ENCODE measurements at places on chromosomes 4 and X.

GRCh38 chrX:53050841-53051240 lies 2.3 kb downstream of the GPR173 start:
- DNase-seq, result no peak

DNA sequence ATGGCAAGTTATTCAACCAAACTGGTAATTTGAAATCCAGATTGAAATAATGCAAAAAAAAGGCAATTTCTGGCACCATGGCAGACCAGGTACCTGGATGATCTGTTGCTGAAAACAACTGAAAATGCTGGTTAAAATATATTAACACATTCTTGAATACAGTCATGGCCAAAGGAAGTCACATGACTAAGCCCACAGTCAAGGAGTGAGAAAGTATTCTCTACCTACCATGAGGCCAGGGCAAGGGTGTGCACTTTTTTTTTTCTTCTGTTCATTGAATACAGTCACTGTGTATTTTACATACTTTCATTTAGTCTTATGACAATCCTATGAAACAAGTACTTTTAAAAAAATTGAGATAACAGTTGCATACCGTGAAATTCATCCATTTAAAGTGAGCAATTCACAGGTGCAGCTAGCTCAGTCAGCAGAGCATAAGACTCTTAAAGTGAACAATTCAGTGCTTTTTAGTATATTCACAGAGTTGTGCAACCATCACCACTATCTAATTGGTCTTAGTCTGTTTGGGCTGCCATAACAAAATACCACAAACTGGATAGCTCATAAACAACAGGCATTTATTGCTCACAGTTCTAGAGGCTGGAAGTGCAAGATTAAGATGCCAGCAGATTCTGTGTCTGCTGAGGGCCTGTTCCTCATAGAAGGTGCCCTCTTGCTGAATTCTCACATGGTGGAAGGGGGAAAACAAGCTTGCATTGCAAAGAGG lies 4.8 kb upstream of the MPP1 start:
- DNase-seq, result no peak

DNA sequence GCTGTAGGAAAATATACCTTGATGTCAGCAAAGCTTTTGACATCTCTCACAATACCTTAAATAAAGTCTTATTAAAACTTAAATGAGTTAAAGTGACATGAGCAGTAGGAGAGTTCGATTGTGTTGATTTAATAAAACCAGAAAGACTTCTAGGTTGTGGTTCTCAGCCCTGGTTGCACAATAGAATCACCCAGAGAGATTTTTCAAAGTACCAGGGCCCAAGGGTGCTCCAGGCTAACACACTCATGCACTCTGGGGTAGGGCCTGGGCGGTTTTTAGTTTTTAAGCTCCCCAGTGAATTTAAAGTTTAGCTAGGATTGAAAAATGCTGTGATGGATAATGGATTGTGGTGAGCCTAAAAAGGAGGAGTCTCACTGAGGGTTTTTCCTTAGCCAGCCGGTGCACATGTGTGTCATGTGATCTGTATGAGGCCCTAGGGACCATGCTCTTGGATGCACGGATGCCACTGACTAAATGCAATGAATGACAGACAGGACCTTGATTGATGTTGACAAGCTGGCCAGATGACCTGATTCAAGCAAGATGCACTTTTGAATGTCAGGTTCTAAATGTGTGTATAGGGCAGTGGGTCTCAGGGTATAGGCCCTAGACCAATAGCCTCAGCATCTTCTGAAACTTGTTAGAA lies 185.0 kb downstream of the PTTG2 start:
- DNase-seq, result no peak

DNA sequence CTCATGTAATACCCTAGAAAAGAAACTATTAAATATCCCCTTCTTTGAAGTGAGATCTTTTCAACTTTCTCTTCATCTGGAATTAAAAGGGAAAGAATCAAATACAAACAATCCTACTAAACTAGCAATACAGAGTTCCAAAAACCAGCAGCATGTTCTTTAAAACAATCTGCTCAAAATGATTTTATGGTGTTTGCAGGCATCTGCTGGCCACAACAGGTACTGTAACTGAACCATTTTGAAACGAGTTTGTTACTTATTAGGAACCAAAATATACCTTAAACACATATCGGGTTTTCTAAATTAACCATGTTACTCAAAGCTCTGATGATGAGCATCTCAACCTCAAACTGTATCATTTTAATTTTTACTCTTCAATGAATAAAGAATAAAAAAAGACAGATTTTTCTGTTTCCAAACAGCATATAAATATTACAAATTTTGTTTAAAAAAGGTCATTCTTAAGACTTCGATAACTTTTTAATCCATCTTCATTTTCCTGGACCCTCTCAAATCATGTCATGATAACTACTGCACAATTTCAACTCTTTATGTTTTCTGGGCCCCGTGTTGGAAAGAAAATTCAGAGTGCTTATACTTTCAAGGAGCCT lies 56.5 kb downstream of the ARAP2 start:
- DNase-seq, result no peak

DNA sequence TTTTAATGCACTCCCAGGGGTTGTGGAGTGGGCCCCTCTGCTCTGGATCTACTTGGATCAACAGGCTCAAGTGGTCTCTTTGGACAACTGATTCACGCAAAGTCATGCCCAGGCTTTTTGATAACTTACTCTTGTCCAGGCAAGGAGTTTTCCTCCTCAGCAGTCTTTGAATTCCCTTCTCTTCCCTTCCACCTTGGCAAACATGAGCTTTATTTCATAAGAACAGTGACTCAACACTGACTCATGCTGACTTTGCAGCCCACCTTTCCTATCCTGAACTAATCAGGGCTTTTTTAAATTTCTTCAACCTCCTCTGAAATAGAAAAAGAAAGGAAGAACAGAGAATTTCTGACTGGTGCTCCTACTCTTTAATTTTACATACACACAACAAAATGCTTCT lies 132.1 kb upstream of the LDB2 start:
- DNase-seq, result no peak
